ENCODE measurements at places on chromosomes 5 and 9.

DNA sequence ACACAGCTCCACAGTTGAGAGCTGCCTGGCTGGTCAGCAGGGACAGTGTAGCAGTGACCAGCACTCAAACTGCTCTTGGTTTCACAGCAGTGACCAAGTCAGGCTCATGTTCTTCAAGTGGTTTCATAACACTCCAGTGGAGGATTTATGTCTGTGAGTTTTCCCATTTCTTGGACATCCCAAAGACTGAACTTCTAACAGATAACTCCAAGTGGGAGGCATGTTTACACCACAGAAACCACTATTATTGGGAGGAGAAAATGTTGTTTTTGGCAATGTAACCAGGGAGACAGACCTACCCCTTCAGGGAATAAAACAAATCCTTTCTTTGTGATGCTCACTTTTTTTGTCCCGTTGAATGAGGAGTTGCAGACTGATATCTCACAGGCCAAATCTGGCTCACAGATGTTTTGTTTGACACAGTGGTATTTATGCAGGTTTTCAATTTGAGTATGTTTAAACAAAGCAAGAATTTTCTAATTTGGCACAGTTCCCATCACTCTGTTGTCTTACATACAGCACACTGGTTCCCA is 141.5 kb downstream of the RMI1 start:
- DNase-seq: no peak

- DNase-seq: no peak
Measured at GRCh38 chr5:2459251-2459650, 292.2 kb downstream of the IRX2 start.

DNA sequence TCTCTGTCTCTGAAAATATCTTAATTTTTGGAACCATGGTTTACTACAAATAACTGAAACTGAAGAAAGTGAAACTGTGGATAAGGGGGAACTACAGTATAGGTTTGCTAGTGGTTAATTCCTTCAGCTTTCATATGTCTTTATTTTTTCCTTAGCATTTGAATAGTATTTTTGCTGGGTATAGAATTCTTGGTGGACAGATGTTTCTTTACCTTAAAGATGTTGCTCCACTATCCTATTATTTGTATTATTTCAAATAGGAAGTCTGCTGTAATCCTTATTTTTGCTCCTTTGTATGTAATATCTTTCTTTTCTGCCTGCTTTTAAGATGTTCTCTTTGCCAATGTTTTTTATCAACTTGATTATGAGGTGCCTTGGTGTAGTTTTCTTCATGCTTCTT is 152.9 kb upstream of the ISL1 start:
- DNase-seq: no peak

DNA sequence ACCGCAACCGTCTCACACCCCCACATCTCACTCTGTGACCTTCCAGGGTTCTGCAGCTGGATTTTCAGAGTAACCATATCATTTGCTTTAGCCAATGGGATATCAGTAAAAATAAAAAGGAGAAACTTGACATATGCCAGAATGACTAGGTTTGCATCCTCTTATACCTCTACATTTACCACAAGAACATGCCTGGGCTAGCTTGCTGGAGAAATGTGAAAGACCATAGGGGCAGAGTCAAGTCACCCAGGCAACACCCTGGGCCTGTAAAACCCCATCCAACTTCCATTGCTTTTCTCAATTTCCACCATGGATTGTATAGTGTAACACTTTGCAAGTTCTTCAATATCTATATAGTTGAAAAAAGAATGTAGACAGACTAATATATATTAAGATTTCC is 731.1 kb downstream of the PTPRD start:
- DNase-seq: no peak

DNA sequence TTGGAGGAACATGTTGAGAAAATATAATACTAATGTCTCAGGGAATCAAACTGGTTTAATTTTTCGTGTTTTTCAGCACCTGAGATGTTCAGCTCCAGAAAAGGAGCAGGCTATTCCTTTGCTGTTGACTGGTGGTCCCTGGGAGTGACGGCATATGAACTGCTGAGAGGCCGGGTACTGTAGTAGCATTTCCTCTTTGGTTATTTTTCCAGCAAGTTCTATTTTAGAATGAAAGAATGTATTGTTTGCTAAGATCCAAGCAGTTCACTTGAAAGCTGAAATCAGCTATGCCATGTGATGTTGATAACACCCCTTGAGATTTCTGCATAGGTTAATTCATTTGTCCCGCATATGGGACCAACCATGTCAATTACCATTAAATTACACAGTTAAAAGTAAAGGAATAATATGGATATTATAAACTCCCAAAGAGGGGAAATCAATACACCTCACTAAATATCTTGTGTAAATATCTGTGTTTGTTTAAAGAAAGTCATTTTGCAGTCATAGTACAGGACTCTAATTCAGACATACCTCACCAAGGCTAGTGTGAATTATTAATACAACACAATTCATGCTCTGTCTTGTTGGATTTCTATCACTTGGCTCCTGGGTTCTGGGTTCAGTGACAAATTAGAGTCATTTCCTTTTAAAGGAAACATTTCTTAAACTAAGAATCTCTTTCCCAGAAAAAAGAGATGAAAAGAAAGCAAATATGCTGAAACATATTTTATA is 126.8 kb downstream of the STK32A start:
- DNase-seq: no peak

DNA sequence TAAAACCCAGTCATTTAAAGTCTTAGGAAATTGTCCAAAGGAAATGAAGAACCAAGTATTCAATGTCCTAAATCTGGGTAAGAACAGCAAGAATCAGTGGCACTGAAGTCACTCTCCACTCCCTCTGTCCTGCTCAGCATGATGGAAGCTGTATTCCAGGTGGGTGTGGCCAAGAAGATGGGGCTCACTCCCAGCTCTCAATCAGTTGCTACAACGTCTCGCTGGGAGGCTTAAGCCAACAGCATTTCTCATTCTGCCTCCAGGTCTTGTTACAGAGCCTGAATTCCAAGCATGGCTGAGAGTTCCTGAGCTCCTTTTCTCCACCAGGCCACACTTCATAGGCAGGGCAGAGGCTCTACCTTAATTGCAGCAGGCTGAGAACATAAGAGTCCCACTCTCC is 41.2 kb upstream of the TRIO start:
- no peak for DNase-seq

DNA sequence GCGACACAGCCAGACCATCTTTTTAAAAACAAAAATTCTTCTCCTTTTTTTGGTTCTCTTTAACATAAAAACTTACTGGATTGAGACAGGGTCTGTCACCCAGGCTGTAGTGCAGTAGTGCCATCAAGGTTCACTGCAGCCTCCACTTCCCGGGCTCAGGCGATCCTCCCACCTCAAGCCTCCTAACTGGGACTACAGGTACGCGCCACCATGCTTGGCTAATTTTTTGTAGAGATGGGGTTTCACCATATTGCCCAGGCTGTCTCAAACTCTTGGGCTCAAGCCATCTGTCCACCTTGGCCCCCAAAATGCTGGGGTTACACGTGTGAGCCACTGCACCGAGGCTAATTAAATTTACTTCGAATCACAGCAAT is 13.8 kb downstream of the HNRNPK start:
- no peak for DNase-seq

DNA sequence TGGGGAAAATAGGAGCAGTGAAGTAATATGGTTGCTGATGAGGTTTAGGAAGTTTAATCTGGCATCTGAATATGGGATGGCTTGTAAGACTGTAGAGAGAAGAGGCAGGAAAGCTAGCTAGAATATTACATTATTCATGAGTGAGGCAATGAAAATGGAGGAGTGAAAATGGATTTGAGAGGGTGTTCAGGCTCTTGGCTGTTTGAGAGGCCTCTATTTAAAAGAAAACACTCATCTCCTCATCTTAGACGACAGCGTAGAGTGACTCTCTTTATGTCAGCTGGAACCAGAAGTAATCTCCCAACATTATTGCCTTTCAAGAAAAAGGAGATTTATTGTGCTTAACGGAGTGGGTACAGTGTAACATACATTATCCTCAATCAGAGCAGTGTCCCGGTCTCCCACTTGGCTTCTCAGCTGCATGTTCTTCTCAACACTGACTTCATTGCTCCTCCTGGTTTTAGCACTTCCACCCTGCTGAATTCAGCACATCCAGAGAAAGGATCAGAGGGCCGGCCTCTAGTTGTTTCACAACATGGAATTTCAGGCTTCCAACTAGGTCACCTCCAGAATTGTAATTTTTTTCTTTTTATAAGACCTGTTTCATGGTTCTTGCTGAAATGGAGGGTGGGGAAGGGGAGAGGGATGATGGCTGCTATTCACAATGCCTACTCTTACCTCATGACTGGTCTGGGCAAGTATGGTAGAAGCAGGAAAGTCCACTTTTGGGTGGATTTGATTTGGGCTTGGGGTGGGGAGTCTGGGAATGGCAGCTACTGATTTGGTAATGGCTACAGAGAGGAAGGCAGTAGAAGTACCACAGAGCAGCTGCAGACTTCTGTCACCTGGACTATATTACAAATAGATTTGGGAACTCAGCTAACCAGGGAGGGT is 52.9 kb upstream of the KIAA1958 start:
- DNase-seq: no peak

Measured in HS-27A (cell line).